EL (cell line): ENCODE measurements at places on chromosomes 3 and 15.
A peak's percentile ranks its signal among the peaks of the same experiment; 100 is the strongest.

DNA sequence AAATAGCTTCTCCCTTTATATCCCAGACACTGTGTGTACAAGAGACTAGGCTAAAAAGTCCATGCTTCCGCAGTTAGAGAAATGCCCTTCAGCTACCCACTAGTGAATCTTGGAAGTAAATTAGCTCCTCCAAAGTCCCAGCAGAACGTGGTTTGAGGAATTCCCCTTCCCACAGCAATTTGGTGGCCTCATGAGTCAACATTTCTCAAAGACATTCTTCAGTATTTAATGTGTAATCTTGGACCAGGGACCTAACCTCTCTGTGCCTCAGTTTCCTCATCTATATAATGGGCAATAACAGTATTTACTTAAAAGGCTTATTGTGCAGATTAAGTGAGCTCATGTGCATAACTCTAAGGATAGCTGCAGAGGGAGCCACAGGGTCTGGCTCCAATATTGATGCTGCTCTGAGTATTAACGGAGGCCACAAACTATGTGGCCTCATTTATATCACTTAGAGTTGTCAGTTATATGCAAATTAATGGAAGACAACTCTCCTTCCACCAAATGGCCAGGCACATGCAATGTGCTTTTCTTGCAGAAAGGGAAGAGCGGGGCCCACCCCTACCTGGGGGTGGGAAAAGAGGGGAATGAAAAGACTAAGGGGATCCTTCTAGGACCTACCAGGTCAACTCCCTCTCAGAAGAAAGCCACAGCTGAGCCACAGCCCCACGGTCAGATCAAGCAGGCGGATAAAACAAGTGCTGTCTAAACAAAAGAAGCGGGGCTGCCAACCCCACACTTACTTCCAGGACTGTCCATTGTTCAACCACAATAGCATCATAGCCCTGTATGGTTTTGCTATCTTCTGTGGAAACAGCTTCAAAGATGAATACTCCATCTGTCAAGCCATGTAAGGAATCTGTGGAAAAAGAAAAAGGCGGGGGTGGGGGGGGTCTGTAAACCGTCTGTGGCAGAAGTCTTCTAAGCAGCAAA is 92.4 kb downstream of the OXNAD1 start:
- no peak for DNase-seq

- peak; percentile 69 for DNase-seq
These were observed 222.0 kb upstream of the IL12A start for GRCh38 chr3:159766563-159767185.

DNA sequence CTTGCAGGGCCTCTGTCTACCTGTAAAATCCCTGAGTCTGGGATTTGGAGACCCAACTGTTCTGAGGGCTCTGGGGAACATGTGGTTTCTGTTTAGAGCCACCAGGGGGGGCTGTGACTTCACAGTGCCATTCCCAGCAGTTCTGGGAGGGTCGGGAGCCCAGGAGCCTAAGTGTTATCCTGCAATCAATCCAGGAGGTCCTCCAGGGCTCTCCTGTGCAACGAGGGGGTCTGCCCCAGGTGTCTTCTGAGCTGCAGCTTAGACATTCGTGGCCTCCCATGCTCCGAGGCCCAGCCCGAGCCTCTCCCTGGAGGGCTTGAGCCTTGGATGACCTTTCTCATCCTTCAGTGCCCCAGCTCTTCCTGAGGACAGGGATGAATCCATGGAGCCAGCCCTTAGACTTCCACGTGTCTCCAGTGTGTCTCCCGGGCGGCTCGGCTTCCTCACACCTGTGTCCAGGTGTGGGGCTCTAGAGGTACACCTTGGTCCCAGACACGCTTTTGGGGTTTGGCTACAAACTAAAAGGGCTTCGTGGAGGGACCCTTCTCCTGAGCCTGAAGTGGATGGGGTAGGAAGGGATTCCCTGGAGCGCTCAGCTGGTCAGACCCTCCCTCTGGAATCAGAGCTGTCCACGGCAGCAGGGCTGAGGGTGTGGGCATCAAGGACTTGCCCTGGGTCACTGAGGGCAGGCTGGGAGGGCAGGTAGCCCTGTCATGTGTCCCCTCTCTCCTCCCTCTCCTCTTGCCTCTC is 20.3 kb upstream of the ABTB1 start:
- peak; percentile 65 for DNase-seq

DNA sequence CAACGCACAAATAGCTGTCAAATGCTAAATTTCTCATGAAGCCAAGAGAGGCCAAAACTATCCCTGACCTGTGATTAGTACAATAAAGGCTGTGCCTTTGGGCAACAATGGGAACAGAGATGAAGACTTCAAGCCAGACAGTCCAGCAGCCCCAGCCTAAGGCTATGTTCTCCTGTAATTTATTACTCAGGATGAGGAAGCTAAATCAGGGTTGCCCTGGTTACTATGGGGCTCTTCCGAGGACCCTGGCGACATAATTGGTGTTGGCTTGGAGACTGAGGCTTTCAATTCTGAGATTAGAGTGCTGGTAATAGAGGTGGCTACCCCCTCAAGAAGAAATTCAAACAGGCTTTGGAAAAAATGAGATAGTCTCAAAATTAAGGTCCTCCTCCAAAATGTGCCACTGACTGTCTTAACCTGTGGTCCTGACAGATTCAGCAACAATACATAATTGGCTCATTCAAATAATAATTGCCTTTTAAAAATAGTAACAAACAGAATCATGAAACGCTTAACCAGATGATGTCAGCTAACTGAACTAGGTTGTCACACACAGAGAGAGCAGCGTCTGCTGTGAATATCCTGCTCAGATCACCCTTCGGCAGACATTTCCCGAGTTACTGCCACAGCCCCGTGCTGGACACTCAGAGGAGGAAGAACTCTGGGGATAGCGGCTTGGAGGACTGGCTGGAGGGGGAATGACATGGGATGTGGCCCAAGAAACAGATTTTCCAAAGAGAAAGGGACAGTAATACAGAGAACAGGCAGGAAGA is 43.0 kb downstream of the NSMCE3 start:
- peak; percentile 1 for DNase-seq

DNA sequence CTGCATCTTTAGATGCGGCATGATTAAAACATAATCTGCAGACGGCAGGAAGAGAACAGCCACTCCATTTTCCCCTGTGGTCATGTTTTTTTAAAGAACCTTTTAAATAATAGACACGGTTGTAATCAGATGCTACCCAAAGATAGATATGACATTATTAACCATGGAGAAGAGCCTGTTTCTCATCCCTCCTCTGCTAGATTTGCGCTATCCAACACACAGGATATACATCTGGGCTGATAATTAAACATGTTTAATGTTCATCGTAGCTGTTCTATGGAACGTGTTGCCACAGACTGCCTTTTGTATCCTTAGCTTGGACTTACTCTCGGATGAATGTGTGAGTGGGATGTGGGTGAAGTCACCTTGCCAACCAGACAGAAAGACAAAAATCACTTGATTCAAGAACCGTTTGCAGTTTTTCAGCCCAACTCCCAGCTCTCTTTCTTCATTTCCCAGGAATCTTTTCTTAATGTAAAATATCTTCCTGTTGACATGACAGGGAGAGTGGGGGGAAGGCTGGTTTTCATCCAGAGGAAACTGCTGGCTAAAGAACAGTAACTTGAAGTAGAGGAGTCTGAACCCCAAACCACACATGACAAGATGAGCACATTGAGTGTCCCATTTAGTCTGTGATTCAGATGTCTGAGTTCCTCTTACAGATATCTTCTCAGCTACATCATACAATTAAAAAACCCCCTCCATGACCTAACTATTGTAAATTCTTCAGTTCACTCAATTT is 118.6 kb upstream of the PRICKLE2 start:
- DNase-seq: peak; percentile 63

GRCh38 chr3:186931532-186932280 is 1.4 kb downstream of the ST6GAL1 start:
- peak; percentile 65 for DNase-seq

GRCh38 chr3:16066545-16066944 is 107.9 kb upstream of the GALNT15 start:
- no peak for DNase-seq

DNA sequence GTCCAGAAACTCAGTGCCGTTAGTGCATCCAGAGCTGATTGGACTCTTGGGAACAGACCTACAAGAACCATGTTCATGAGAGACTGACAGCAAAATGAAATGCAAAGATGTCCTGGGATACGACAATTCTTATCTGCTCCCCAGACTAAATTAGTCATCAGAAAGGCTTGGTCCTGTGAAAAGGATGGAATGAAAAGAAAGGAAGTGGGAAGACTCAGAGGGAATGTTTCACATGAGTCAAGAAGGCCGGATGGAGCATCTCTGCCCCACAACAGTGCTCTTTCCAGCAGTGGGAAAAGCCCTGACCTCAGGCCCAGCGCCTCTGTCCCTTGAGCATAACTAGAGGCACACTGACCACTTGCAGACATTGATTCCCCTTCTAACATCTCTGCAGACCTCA is 39.3 kb upstream of the UACA start:
- peak; percentile 93 for DNase-seq

DNA sequence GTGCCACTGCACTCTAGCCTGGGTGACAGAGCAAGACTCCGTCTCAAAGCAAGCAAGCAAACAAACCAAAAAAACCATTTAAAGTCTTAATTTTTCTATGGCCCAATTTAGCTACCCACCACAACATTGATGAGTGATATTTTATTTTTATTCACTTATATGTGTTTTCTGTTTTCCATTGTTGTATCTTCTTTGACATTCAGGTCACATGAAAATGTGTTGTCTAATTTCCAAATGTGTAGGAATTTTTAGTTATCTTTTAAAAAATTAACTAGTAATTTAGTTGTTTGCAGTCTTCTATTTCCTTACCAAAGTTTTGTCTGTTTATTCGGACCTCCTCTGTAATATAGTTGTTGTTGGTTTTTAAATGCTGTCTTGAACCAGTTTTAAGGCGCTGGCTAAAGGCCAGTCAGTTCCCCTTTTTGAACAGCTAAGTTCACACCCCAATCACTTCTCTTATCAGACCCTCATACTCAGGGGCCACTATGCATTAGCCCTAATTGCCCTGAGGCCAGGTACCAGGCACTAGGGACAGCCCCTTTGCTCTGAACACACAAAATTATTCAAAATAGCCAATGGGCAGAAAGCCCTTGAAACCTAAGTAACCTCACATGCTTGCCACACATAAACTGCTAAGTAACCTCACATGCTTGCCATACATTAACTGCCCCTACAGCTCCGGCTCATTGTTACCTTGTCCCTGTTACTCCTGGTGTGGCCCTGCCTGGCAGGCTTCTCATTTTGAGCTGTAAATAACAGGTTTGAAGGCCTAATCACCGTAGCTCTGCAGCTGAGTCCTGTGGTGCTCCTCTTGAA is 4.3 kb upstream of the CCR4 start:
- DNase-seq: no peak

DNA sequence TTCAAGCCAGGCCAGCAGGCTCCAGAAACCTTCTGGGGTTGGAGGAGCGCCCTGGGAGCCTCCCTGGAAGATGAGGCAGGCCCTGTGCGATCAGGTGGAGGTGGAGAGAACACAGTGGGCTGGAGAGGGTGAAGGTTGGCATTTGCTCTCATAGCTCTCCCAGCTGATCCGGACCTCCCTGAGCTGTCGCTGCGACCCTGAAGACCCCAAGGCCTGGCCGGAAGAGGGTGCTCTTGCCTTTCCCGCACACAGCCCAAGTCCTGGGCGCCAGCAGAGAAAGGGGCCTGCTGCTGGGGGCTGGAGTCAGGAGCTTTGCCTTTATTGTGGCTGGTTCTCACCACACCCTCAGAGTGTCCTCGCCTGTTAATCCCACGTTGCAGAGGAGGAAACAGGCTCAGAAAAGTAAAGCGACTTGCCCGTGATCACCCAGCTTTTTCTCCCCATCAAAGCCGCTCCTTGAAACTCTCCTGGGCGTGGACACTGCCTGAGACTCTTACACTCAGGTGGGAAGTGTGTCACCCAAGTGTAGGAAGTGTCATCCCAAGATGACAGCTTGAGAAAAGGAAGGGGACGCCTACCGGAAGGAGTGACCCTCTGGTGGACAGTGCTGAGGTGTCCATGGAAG is 8.6 kb upstream of the RPL29 start:
- DNase-seq: peak; percentile 41

DNA sequence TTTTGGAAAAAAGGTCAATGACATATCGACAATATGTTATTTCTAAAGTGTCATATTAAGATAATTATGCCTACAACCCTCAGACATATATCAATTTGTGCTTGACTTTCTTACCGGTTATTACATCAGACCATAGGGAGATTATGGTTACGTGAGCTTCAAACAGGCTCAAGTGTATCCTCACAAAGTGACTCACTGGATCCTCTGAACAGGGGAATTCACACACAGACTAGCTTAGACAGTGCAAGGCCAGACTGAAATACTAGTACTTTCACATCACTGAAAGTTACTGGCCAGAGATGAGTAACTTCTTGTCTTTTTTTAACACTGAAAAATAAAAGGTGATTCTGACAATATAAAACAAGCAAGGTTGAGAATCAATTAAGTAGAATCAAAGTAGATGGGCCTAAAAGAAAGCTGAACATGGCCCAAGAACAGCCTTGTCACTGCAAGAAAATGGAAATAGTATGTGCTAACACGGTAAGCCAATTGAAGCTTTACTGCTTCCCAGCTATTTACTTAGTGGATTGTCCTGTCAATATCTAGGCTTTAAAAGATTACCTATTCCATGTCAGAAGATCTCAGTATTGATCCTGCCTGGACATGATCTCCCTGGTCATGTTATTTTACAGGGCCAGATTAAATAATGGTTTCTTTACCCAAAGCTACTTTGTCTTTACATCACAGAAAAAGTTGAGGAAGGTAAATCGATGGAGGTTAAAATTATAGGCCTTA is 848.6 kb downstream of the ROBO1 start:
- peak; percentile 79 for DNase-seq

DNA sequence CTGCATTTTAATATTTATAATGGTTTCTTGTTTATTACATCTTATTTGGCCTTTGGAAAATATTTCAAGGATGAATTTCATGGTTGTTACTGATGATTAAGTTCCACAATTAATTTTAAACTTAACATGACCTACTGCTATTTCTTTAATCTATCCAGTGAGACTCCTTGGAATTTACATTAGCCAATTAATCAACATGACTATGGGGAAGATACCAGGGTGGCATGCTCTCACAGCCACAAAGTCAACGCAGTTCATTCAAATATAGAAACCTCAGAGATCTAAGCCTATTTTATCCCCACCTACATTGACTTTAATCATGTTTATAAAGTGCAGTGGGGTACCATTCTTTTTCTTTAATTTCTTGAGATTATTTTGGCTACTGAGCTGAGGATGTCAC is 43.6 kb upstream of the PDZRN3 start:
- no peak for DNase-seq

DNA sequence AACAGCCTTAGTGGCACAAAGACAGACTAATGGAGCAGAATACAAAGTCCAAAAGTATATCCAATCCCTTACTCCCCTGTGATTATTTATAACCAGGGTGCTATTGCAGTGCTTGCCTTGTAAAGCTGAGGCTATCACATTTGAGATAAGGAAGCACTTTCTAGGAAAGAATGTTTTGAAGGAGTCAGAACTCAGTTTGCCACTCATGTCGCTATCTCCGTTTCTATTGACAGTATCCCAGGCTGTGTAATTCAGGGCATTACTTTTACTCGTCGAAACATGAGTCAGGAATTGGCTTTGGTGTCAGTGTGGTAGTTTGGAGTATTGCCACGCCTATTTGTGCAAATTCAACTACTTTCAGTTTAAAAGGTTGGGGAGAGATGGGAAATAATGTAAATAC is 78.4 kb downstream of the FBXL2 start:
- peak; percentile 13 for DNase-seq
